ENCODE measurements at places on chromosomes 7 and 10.

DNA sequence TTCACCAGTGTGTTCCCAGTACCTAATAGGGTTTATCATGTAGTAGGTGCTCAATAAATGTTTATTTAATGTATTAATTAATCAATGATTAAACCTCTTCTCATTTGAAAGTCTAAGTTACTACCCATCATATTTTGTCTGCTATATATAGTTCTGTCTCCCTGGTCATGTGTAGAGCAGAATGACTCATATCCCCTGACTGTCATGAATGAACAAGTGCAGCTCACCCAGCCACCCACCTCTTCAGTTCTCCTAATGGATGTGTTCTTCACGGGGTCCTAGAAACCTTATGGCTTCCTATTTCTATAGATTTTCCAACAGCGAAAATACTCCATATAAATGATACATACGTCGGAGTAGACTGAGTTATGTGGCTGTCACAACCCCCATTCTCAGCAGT lies 64.5 kb downstream of the HIF1AN start:
- DNase-seq = no peak

DNA sequence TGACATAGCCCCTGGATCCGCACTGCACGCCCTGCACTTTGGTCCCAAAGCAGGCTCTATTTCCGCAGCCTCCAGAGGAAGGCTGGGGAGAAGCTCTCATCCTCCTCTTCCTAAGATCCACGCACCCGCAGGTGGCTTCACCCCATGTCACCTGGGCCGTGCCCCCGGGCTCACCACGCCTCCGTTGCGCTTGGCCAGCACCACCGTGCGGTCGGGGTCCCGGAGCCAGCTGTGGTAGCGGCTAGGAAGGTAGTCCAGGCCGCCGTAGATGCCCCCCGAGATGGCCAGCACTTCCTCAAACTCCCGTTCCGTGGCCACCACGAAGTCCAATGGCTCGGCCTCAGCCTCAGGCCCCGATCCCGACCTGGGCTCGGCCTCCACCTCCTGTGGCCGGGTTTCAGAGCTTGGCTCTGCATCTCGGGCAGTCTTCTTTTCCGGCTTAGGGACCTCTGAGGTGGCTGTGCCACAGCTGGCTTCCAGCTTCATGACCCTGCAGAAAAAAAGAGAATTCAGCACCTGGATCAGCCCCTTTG lies 5.7 kb downstream of the NAT16 start:
- DNase-seq = no peak

- DNase-seq = peak; percentile 16
Measured at GRCh38 chr10:35822316-35822715, 180.2 kb upstream of the FZD8 start.

DNA sequence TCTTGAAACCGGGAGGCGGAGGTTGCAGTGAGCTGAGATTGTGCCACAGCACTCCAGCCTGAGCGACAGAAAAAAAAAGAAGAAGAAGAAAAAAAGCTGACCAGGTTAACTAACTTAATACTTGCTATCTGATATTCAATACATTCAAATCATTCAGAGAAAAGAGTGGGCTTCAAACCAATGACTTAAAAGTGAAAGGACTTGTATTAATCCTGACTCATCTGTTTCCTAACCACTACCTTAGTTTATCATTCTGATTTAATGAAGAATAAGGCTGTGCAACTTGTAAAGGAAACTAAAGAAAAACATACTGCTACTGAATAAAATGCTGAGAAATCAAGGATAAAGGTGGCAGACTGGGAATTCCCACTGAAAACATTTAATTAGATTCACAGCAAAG lies 128.4 kb downstream of the NRBF2 start:
- no peak for DNase-seq

GRCh38 chr7:110835218-110835617 lies 255.7 kb upstream of the LRRN3 start:
- no peak for DNase-seq

GRCh38 chr10:86265236-86265894 lies 101.2 kb downstream of the GRID1 start:
- no peak for DNase-seq

- DNase-seq = no peak
Measured at GRCh38 chr7:115359119-115359518, 437.2 kb downstream of the MDFIC start.

- peak; percentile 85 for DNase-seq
Measured at GRCh38 chr7:105648561-105649401, 67.5 kb upstream of the EFCAB10 start.

- DNase-seq = no peak
Measured at GRCh38 chr7:32536016-32536415, 40.7 kb downstream of the AVL9 start.

DNA sequence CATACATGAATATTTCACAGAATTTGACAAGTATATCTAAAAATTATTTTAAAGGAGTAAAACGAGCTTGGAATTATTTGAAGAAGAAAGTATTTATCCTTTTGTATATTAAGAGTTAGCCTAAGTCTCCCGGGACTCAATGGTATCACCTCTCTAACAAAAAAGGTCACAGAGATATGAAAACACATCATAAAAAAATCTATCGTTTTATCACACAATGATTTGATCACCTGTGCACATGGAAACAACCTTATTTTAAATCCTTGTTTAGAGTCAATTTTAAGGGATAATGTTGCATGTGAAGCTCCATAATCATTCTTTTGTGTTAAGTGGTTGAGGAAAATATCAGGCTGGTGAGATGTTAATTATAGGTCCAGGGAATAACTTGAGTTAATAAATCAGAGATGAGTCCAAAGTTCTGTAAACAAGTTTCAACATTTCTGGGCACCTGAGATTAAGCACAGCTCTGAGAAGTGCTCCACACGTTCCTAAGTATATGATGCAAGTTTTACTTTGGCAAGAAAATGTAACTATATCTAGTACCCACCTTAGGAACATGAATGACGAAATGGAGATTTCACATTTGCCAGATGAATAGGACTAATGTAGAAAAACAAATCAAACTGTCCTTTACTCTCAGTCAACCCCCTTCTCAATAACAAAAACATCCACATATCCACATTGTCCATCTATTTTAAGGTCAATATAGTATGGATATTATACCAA lies 148.5 kb upstream of the AKR1E2 start:
- DNase-seq = no peak

DNA sequence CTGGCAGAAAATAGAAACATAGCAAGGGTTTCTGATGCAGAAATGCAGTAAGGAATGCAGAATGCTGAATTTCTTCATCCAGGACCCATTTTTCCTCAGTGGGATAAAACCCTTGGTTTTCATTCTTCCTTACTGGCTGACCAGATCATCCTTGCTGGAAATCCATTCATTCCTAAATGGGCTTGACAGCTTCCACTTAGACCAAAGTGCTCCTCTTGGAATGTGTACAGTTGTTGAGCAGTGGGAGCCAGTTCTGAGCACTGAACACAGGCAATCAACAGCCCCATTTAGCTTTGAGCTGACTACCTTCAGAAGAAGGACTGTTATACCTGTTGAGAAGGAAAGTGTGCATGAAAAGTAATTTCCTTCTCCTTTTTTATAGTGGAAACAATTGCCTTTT lies 232.1 kb downstream of the SORCS3 start:
- DNase-seq = peak; percentile 21

GRCh38 chr7:23680414-23681405 lies 711 bp downstream of the FAM221A start:
- peak; percentile 84 for DNase-seq

- no peak for DNase-seq
Measured at GRCh38 chr10:124012066-124012465, 81.3 kb downstream of the CHST15 start.

DNA sequence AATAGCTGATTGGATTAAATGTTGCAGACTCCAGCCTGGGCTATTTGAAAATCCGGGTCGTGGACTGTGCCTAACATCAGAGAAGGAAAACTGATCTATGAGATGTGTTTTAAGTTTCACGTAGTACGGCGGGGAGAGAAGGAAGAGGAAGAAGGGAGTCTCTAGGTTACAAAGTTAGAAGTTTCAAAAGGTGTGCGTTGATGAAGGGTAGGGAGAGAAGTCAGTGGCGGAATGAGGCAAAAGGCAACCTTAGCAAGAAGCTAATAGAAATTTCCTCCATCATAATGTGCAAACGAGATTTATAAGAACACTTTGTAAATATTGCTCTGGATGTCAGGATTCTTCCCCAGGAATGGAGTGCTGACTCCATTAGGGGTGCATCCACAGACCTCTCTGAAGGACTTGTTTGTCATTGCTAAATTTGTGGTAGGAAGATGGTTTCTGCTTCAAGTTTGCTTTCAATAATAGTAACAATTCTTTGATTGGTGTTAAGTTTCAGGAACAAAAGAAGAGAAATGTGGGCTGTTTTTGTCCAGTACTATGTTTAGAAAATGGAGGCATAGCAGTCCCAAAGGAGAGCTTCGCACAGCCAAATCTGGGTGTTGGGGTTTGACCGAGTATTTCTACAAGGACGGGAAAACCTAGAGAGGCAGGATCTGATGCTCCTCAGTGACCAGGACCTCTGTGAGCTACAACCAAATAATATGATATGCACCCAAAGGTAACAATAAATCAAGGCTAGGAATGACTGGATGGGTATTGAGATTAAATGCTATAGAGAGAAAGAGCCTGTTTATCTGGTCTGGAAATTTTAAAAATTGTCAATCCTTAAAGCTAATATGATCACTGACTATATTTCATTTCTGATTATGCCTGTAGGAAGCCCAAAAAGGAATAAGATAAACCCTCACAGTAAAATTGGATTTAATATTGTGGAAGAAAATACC lies 8.2 kb downstream of the TWIST1 start:
- no peak for DNase-seq

DNA sequence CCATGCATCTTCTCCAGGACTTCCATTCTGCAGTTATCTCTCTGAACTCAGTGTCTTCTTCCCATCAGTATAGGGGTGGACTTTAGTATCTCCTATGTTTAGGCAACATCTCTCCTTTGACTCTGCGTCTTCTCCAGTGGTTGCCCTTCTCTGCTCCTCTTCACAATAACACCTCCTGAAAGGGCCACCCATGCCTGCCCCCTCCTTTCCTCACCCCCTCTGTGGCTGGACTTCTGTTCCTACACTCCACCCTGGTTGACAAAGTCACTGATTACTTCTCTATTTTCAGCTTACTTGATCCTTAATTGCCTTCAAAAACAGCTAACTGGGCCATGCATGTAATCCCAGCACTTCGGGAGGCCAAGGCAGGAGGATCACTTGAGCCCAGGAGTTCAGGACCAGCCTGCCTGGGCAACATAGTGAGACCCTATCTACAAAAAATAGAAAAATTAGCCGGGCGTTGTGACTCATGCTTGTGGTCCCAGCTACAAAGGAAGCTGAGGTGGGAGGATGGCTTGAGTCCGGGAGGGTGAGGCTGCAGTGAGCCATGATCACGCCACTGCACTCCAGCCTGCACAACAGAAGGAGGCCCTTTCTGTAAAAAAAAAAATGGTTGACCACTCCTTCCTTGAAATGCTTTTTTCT lies 13.7 kb downstream of the SRGN start:
- no peak for DNase-seq

- DNase-seq = no peak
Measured at GRCh38 chr7:116395141-116395791, 104.3 kb upstream of the CAV2 start.

DNA sequence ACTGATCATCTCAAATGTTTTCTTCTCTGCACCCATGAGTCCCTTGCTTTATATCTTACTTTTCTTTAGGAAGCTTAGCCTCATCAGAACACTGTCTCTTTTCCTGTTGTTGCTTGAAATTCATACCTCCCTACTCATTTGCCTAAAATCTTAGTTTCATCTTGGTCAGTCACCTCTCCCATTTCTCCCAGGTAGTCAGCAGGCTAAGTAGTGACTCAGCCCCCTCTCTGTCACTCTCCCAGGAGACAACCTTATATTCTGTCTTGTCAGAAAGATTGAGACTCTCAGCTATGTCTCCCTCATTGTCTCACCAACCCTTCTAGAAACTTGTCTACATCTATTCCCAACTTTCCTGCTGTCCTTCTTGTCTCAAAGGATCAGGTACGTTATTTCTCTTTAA lies 280.9 kb downstream of the BBS9 start:
- no peak for DNase-seq

GRCh38 chr7:70919481-70920073 lies 212.4 kb upstream of the GALNT17 start:
- no peak for DNase-seq

- DNase-seq = no peak
Measured at GRCh38 chr10:131656431-131656841, 244.4 kb upstream of the PPP2R2D start.

DNA sequence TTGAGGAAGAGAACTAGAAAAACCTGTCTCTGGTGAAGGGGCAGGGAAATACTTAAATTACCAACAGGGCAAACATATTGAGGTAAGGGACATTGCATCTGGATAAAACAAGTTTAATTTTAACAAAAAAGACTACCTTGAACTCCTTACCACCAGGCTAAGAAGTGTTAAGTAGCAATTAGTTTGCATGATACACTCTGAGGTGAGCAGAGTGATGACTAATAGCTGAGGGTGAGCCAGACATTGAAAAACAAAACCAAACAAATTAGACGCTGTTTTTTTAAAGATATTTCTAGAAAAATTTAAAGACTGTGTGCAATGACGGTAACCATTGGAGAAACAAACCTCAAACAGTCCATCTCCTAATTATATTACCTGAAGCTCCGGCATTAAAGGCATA lies 105.9 kb downstream of the ANKRD7 start:
- DNase-seq = no peak

- DNase-seq = peak; percentile 34
Measured at GRCh38 chr7:138981332-138982203, at the start of gene KIAA1549. KIAA1549 (minus strand) TSS chr7:138981389; CDS start chr7:138981269, 120 bp downstream.

DNA sequence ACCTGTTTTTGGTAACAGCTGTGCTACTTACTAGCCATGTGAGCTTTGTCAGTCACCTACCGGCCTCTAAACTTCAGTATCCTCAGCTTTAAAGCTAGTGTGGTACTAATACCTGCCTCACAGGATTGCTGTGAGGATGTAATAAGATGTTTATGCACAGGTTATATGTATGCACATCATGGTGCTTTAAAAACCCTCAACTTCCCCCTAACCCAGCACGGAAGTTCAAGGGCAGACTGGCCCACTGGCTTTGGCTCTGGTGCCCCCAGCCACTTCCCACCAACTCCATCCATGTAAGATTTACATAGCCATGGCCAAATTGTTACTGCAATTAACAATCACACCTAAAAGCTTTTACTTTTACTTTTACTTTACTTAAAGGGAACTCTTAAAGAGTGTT lies 676.0 kb upstream of the GALNT17 start:
- no peak for DNase-seq

GRCh38 chr10:70567603-70568002 lies 34.9 kb downstream of the PRF1 start:
- DNase-seq = no peak

GRCh38 chr7:2818121-2818520 lies 26.0 kb downstream of the GNA12 start:
- DNase-seq = no peak

DNA sequence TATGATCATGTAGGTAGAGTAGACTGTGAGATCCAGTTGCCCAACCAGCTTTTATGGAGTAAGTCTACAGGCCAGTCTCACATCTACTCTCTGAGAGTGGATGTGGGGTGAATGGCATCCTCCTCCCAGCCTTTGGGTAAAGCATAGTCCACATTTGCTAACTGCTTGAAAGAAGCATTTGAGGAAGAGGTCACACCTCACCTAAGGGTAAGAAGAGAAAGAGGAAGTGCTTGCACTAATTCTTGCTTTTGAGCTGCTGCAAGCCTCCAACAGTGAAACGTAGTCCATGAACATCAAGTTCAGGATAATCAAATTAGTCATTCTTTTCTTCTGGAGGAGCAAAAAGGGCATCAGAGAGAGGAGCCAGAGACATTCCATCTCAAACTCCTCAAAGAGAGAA lies 93.9 kb upstream of the AGR3 start:
- no peak for DNase-seq

- peak; percentile 83 for DNase-seq
Measured at GRCh38 chr7:128302139-128302538, 41.6 kb downstream of the RBM28 start.

All from DMS79 treated with DMSO at 0.1 percent for 48 hours (cell line).